Activated gamma-delta T cell treated with anti-CD3 and anti-CD28 coated beads, Interleukin-2, amount 50 U/mL, for 16 hours (primary cell): ENCODE measurements at places on chromosomes 4 and X.

- no peak for DNase-seq
These were observed 347.8 kb downstream of the GBA3 start for GRCh38 chr4:23040539-23040938.

- no peak for DNase-seq
These were observed at the start of gene FDCSP for GRCh38 chr4:70225824-70226223. FDCSP (plus strand) TSS chr4:70226124; CDS start chr4:70231195, 5,071 bp downstream.

GRCh38 chrX:72114306-72114705 lies 17.4 kb downstream of the RTL5 start:
- no peak for DNase-seq

GRCh38 chr4:184856277-184856609 lies 30.5 kb upstream of the ACSL1 start:
- DNase-seq: no peak

DNA sequence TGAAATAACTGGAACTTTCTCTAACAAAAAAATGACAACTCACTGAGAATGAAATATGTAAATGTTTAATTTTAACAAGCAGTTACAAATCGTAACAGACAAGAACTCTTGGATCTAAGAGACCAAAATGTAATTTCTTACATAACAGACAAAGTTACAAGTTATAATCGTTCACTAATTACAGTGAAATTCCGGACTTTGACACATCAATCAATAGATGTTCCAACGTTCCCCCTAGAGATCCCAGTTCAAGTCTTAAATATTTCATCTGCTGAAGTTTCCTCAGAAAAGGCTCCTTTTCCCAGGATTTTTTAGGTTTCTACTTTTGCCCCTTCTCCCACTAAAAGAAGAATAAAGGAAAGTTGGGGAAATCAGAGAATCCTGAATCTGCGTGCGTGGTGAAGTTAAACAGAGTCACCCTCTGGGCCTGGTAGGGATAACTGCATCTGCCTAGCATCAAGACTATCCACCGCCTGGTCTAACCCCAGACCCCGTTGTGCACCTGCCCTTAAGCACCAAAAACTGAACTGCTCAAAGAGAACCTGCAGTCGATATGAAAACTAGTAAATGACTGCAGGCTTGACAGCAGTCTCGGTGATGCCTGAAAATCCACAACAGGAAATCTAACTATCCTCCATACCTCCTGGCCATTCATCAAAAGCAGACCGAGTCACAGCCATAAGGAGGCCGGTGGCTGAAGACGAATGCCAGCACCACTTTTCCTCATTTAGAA lies 2.3 kb downstream of the IRF2 start:
- DNase-seq: no peak

GRCh38 chr4:169226565-169226964 lies 44.2 kb downstream of the SH3RF1 start:
- DNase-seq: no peak

DNA sequence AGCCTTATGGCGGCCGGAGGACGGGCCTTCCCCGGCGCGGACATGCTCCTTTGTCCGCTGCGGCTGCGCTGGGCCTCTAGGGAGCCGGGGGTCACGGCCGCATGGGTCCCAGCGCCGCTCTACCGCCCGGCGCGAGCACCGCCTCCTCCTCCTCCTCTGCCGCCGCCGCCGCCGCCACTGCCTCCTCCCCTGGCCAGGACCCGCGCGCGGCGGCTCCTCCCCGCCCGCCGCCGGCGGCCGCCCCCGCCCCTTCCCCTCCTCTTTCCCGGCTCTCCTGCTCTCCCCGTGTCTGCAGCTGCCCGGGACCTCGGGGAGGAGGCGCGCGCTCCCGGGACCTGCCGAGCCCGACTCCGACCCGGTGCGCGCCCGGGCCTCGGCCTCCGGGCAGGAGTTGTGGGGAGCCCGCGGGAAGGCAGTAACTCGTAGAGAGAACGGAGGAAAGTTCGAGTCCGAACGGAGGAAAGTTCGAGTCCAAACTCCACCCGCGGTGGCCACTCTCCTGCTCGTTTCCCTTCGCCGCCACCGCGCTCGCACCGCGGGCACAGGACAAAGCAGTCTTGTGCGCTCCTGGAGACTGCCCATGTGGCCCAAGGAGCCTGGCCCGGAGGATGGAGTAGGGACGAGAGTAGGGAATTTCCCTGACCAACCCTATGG lies at the start of gene ADGRA3:
ADGRA3 (minus strand) TSS at position 179 of the 654 bp plus-strand sequence. CDS start 282 bp downstream, outside the sequence.
- DNase-seq: no peak

GRCh38 chr4:3452376-3452775 lies 10.6 kb downstream of the HGFAC start:
- no peak for DNase-seq

DNA sequence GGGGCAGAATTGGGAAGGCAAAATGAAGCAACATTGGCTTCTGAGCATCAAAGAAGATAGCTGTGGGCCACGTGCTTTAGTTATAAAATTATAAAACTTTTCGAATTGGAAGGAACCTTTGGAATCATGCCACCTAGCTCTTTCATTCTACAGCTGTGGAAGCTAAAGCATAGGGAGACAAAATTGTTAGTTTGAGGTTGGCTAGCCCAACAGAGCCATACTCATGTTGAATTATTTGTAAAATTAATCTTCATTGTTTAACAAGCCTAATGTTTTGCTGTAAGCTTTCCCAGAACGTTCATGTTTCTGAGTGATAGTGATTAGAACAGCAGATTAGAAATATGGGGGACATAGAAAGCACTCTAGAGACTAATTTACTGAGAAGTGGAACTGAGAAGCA lies 35.9 kb downstream of the HHIP start:
- no peak for DNase-seq

DNA sequence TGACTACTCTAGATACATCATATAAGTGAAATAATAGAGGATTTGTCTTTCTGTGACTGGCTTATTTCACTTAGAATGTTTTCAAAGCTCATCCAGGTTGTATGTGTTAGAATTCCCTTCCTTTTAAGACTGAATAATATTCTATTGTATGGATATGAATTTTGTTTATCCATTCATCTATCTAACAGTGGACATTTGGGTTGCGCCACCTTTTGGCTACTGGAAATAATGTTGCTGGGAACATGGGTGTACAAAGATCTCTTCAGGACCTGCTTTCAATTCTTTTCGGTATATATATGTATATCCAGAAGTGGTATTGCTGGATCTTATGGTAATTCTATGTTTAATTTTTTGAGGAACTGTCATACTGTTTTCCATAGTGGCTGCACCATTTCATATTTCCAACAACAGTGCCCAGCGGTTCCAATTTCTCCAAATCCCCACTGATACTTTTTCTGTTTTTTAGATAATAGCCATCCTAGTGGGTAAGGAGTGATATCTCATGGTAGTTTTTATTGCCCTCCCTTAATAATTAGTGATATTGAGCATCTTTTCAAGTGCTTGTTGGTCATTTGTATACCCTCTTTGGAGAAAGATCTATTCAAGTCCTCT lies 3.4 kb upstream of the SCD5 start:
- DNase-seq: no peak

DNA sequence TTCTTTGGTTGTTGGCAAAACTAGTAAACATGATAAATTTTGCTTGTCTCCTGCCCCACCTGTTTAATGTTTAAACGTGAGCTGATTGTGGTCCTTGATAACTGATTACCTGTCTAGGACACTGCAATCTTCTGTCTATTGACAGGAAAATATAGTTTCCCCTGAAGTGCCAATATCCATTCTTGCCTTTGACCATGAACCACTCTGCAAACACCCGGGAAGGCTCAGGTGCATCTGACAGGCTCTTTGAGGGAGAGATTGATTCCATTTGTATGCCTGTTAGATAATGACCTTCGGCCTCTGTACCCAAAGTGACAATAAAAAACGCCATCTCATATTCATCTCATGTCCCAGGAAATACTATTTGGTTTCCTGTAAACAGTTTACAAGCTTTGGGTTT lies 453.0 kb downstream of the CENPC start:
- DNase-seq: no peak

- no peak for DNase-seq
These were observed 1.8 kb upstream of the KLHL4 start for GRCh38 chrX:87515836-87516235.

- no peak for DNase-seq
These were observed 251.0 kb downstream of the KCNIP4 start for GRCh38 chr4:21697583-21697982.

DNA sequence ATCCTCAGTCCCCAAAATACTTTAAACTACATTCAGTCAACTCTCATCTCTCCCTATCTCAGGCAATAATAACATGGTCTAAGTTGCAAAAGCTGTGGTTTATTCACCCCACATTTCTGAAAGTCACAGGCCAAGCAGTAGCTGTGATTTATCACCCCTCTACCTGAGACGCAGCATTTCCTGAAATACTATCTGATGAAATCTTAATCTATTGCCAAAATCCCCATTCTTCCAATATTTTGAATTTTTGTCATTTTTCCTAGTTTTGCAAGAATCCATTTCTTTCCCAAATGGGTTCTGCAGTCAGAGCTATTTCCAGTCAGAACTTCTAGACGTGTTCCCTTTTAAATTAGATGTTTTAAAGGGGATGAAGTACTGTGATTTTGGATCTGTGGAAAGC lies 148.3 kb downstream of the BANK1 start:
- DNase-seq: no peak

- DNase-seq: no peak
These were observed 6.6 kb upstream of the MAGEB17 start for GRCh38 chrX:16160729-16161128.

DNA sequence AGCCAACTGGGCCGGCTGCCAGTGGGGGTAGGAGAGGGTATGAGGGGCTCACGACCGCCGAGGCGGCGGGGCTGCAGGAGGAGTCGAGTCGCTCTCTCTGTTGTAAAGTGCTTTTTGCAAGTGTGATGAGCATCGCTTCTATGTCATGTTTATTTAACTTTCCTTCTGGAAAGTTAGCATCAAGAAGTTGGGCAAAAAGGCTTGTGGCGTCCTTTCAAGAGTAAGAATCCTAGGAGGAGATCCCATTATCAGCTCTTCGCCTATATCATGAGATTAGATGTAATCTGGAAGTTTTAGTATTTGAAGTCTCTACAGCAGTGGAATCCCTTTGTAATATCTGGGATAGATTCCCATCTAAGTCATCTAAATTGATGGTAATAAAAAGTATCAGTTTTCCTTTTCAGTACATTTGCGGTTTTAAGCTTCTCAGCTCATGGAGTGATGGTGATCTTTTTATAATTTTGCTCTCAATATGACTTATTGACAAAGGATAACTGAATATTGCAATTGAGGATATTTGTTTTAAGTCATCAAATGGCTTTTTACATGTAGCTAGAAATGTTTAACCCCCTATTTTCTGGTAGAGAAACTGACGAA lies 1.7 kb downstream of the GALNT7 start:
- no peak for DNase-seq

- DNase-seq: no peak
These were observed 49.2 kb downstream of the PRPS1 start for GRCh38 chrX:107677501-107677901.

DNA sequence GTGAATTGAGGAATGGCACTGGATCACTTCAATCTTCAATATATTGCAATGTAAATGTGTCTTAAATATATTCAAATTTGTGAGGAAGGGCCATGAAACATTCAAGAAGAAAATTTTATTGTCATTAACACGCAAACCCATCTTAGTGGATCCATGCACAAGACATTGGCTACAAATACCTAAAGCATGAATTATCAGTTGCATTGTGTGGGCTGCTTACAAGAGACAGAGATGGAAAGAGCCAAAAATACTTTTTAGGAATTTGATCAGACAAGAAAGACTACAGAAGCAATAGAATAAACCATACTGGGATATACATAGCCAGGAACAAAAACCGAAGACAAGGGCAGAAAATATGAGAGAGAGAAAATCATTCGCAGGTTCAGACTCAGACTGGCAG lies 616.2 kb upstream of the GRIA3 start:
- no peak for DNase-seq

GRCh38 chrX:39950018-39950688 lies 147.6 kb downstream of the BCOR start:
- no peak for DNase-seq

DNA sequence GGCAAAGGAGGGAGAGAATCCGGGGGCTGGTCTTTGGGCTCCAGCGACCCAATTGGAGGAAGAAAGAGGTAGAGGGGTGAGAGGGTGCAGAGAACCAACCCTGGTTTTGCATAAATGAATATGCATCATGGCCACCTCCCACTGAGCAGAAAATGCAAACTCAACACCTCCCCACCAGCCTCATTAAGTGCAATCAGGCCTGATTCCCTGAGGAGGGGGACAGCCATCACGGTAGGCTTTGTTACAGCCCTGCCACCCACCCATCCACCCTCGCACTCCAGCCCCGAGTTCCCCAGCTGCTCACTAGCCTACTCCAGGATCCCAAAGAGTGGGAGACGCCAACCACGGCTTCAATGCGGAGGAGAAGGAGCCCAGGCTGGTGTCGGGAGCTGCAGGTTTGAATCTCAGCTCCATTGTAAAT lies 48.3 kb upstream of the MAN2B2 start:
- no peak for DNase-seq

DNA sequence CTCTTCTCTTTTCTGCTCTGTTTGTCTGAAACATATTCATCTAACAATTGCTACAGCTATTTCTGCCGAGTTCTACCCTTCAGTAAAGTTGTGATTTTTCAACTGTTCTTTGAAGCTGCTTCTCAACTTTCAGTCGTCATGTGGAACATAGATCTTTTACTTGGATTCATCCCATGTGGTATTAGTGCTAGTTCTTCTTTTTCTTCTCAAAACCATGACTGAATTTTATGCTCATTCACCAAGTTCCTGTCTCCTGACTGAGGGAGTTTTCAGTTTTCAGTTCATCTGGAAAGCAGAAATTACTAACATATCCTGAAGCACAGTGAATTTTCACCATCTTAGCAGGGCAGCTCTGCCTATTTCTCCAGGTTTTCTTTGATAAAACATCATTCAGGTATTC lies 12.1 kb downstream of the ACSL4 start:
- DNase-seq: no peak

GRCh38 chr4:10687526-10687925 lies 3.0 kb upstream of the CLNK start:
- DNase-seq: no peak

DNA sequence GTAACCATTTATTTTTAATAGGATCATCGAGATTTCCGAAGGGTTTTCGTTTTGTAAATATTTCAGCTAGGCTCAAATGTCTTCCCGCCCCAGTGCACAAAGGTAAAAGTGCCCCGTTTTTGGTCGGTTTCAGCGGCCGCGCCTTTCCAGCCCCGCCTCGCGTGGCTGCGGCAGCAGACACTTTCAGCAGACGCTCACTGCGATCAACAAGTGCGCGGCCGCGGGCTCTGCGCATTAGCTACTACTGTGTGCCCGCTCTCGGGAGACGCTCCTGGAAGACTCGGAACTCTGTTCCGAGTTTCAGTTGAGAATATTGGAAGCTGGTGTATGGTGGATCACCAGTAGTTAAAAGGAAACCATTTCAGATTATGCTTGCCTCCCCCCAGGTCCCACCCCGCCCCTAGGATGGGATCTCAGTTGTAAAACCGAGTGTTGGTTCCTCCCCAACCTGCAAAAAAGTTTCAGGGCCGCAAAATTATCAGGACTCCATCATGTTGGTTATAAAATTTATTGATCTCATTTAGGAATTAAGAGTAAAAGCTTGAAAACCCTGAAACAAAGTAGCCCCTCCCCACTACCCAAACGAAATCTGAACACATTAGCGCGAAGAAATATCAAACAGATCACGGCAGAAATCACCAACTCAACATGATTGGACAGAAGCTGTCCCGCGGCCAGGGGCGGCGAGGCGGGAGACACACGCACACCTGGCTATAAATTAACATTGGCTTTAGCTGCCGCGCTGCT lies 2.2 kb downstream of the SOX3 start:
- DNase-seq: no peak
